Muscle of leg (tissue), 16 donors: ENCODE measurements at places on chromosomes 4 and X. TPM values are rescaled to one million over a fixed set of nuclear protein-coding genes. Genes with fewer than 3 reads are reported as not detected.

Gene IGSF1
- 90.7 TPM for total RNA-seq

Gene DCLK2
- total RNA-seq: 4.5 TPM

Gene H2BW2
- not detected for total RNA-seq

Gene GRK4
- total RNA-seq: 8.4 TPM

Gene IQCM
- not detected for total RNA-seq

Gene AMBN
- total RNA-seq: not detected

Gene GRPR
- total RNA-seq: 0.71 TPM
